Fibroblast of lung (primary cell): ENCODE measurements at places on chromosomes 5 and 9. TPM values are rescaled to one million over a fixed set of nuclear protein-coding genes. Genes with fewer than 3 reads are reported as not detected.

The UBLCP1 gene
- total RNA-seq = 13.9 and 15.4 TPM in 2 replicates

The PCDHB16 gene
- total RNA-seq = 0.51 and 1.5 TPM in 2 replicates

The PPIC gene
- 65.7 and 70.1 TPM in 2 replicates for total RNA-seq

The C9orf153 gene
- total RNA-seq = 0.17 and 0.51 TPM in 2 replicates

The ADAMTS13 gene
- 2.3 and 3.1 TPM in 2 replicates for total RNA-seq

The PKD2L2 gene
- total RNA-seq = 0.26 TPM in 1 of 2 replicates, not detected in the other

The GPR151 gene
- not detected in 2 replicates for total RNA-seq

The CMYA5 gene
- total RNA-seq = 4.1 and 7.8 TPM in 2 replicates

The AK3 gene
- 53.9 and 90.3 TPM in 2 replicates for total RNA-seq
